ENCODE measurements at places on chromosomes 11 and 22.

- DNase-seq, result no peak
Observed at GRCh38 chr11:72105888-72106287, at the start of gene TOMT. TSS of gene TOMT (plus strand) at chr11:72105924. CDS start at chr11:72105952, 28 bp downstream.

DNA sequence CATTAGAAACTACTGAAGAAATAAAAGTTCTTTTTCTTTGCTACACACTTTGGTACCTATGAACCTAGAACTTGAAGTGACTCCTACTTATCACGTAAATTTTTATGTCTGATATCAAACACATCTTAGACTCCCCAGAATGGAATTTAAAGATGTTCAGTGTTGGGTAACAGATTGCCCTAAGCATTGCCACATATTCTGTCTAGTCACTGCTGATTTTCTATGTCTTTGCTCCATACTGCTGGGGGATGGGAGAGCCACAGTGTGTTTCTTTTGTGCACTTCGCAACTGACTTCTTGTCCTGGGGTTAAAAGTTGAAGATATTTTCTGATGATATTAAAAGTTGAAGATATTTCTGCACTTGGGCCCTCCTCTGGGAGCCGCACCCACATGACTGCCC is 19.4 kb upstream of the MYO18B start:
- peak; percentile 76 for DNase-seq

- no peak for DNase-seq
Observed at GRCh38 chr11:40597546-40598113, 861.8 kb downstream of the LRRC4C start.

DNA sequence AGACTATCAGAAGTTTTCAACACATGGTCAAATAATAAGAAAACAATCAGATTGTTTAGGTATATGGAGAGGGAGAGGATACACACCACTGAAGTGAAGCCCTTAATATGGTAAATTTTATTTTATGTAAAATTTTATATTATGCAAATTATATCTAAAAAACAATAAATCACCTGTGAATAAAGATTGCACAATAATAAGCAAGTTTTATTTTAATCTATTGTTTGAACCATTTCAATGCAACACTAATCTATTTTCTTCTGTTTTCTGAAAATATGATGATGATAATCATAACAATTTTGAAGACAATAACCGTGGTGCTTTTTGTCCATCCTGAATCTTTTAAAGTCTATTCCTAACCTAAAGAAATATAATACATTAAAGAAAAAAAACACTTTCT is 1473.5 kb upstream of the TENM4 start:
- DNase-seq, result no peak

DNA sequence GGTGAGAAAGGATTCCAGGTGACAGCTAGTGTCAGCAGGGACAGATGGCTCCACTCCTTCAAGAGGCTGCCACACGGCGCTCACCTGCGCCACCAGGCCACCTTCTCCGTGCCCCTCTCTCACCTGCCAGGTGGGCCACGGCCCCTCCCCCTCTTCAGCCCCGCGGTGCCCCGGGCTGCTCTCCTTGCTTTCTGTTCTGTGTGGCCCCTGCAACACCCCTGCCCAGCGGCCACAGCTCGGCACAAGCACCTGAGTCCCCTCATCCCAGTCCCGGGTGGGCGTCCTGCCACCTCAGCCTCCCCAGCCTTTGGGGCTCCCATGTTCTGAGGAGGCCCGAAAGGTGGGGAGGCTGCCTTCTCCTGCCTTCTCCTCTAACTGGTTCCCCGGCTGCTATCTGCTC is 46.4 kb downstream of the APOL1 start:
- DNase-seq, result no peak

GRCh38 chr11:128862908-128863660 is 4.0 kb downstream of the KCNJ1 start:
- DNase-seq, result peak; percentile 43

- no peak for DNase-seq
Observed at GRCh38 chr22:47929073-47929472, 1166.6 kb downstream of the TBC1D22A start.

GRCh38 chr11:128467041-128467440 is 120.3 kb downstream of the ETS1 start:
- no peak for DNase-seq

DNA sequence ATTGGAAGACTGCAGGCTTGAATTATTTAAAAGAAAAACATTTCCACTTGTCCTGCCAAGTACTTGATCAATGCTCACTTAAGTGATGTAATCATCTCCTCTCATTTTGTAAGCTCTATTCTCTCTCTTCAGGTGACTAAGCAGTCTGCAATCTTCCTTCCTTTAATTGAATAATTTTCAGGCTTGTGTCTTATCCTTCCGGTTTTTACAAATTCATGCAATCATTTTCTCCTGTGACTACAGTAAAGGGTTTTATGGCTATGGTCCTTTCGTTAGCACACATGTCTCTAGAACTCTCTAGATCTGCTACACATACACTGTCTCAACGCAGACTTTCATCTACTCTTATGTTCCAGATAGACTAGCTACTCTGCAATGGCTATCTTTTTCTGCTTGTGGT is 12.6 kb upstream of the UPB1 start:
- DNase-seq, result peak; percentile 85

- DNase-seq, result no peak
Observed at GRCh38 chr22:23911318-23911980, 17.3 kb downstream of the MIF start.

GRCh38 chr11:88438721-88439120 is 101.2 kb upstream of the CTSC start:
- no peak for DNase-seq

GRCh38 chr11:75474878-75475766 is 42.1 kb upstream of the KLHL35 start:
- peak; percentile 79 for DNase-seq

DNA sequence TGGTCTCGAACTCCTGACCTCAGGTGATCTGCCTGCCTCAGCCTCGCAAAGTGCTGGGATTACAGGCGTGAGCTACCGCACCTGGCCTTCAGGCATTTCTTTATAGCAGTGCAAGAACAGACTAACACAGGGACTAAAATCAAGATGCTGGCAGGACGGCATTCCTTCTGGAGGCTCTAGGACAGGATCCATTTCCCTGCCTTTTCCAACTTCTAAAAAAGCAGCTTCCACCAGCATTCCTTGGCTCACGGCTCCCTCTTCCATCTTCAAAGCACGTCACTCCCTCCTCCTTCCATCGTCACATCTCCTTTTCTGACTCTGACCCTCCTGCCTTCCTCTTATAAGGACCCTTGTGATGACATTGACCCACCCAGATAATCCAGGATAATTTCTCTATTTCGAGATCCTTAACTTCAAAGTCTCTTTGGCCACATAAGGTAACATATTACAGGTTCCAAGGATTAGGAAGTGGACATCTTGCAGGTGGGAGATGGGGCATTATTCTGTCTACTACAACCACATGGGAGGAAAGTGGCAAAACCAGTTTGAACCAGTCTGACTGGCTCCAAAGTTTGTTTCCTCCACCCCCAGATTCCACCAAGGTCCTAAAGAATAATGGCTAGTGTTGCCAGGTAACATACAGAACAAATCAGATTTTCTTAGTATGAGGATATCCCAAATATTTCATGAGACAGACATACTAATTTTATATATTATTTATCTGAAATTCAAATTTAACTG is 172.5 kb downstream of the MN1 start:
- no peak for DNase-seq

- no peak for DNase-seq
Observed at GRCh38 chr11:119786431-119787073, 57.6 kb upstream of the NECTIN1 start.

GRCh38 chr11:44136176-44136945 is 40.9 kb downstream of the EXT2 start:
- no peak for DNase-seq

DNA sequence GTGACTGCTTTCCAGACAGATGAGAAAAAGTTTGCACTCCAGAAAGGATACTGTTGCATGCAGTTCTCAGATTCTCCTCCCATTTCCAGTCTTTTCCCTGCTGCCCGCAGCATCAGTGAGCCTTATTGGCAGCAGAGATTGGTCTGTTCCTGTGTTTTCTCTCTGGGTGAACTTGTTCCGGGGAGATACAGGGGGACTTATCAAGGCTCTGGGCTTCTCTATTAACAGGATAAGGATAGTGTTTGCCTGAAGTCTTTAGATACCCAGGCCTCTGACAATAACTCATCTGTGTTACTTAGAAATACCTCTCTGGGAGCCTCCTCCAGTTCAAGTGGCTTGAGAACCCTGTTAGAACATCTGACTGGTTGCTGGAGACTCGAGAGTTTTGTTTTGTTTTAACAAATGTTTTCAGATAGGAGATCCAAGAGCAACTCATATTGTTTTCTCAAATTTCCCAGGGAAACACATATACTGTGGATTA is 154.7 kb downstream of the BLID start:
- peak; percentile 77 for DNase-seq

- no peak for DNase-seq
Observed at GRCh38 chr11:70020336-70021214, 57.5 kb upstream of the ANO1 start.

DNA sequence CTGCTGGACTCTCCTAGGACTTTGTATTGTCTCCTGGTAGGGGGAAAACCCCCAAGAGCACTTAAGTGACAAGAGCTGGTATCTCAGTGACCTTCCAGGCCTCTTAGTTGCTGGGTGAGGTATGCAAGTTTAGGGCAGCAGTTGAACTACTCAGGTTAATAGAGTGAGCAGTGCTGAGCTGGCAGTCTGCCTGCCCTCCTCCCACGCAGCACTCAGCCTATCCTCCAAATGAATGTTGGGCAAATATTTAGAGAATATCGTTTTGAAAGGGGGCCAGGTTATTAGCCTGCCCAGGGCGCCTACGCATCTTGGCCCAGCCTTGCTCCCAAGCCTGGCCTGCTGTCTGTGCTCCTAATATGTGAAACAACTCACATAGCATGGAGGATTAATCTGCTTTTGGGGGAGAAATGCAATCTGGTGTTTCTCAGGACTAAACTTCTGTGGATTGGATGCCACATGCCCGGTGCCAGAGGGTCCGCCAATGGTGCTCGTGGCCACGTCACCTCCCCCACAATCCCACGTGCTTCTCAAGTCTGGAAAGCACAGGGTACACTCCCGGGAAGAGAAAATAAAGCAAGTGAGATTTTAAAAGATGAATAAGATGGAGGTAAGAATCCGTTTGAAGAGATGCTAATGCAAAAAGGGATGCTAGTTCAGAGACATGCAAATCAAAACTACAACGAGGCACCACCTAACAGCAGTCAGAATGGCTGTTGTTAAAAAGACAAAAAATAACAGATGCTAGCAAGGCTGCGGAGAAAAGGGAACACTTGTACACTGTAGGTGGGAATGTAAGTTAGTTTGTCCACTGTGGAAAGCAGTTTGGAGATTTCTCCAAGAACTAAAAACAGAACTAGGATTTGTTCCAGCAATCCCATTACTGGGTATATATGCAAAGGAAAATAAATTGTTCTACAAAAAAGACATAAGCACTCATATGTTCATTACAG is 67.7 kb downstream of the SPON1 start:
- DNase-seq, result peak; percentile 57

DNA sequence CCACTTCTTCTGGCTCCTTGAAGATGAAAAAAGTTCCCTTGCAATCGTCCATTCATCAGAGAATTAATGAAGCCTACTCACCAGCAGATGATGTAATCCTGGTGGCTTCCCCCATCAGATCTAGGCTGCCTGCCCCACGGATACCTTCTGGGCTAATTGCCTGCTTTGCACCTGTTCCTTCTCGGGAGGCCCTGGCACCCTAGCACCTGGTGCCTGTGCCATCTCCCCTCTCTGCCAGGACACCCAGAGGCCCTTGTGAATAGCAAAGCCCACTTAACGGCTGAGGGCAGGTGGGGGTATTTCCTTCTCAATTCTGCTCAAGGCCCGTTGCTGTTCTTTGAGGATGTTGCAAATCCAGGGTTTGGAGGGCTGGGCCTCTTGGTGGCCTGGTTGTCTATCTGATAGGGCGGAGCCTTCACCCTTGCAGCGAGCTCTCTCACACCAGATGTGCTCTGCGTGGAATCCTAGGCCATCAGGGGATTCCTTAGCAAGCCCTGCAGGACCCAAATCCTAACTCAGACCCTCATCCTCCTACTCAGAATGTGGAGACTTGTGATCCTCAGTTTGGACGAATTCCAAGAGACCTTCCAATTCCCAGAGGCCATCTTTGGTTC is at the start of gene LMO2:
Gene LMO2 (minus strand): TSS at position 363 of the 614 bp plus-strand sequence. CDS start 22,360 bp downstream, outside the sequence.
- DNase-seq, result peak; percentile 15

All from amniotic epithelial cell (primary cell).